Hepatocyte (in vitro differentiated cells): ENCODE measurements at places on chromosomes 7 and 10.

DNA sequence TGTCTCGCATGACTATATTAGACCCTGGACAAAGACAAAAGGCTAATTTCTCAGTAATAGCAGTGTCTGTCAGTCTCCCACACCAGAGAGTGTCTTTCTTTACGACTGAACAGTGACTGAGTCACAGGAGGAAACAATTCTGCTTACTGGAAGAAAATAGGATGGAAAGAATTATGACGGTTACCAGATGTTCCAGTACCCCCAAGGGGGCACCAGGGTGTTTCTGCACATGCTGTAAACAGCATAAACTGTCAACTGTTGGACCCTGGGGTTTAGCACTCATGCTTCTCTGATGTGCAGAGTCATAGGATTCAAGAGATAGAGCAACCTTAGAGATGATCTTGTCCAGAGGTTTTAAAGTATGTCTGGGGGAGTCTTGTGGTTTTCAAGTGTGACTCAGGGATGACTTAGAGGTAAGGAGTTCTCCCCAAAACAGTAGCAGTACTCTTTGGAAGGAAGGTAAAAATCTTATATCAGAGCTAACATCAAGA lies 291.7 kb downstream of the THSD7A start:
- DNase-seq = peak; percentile 35

DNA sequence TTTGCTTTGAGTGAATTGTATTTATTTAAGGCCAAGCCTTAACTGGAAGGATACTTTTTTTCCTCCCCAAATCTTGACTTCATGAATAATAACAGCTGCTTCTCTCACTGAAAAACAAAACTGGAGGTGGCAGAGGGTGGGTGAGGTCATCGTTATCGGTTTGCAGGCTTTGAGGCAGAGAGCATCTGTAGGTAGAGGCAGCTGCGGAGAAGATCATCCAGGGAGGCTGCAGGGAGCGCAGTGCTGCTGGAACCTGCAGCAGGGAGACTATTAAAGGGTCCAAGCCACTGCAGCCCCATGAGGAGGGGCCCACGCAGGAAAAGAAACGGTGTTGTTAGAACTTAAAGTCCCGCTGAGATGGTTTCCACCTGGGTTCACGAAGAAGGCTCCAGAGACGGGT lies 112.1 kb upstream of the SDK1 start:
- no peak for DNase-seq

DNA sequence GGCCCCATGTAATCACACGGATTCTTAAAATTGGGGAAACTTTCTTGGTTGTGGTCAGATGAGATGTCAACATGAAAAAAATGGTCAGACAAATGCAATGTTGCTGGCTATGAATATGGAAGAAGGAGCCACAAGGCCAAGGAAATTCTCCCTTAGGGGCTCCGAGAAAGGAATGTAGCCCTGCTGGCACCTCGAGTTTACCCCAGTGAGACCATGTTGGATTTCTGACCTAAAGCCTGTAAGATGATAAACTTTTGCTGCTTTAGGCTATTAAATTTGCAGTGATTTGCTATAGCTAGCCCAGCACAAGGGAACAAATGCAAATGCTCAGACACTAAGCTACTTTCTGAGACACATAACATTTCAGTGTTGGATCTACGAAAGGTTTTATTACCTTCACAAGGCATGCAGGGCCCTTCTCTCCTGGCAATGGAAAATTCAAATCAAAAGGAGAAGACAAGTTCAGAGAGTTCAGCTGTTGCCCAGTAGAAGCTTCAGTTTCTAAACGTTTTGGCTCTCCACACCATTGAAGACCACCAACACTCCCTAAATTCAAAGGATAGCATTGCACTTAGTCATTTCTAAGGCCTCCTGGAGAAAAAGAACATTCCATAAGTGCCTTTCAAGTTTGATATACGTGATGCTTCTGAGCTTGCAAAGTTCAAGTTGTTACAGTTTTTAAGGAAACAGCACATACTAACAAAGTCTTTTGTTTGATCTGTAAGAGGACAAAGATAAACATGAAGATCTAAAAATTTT lies 23.4 kb downstream of the MCMBP start:
- DNase-seq = no peak

DNA sequence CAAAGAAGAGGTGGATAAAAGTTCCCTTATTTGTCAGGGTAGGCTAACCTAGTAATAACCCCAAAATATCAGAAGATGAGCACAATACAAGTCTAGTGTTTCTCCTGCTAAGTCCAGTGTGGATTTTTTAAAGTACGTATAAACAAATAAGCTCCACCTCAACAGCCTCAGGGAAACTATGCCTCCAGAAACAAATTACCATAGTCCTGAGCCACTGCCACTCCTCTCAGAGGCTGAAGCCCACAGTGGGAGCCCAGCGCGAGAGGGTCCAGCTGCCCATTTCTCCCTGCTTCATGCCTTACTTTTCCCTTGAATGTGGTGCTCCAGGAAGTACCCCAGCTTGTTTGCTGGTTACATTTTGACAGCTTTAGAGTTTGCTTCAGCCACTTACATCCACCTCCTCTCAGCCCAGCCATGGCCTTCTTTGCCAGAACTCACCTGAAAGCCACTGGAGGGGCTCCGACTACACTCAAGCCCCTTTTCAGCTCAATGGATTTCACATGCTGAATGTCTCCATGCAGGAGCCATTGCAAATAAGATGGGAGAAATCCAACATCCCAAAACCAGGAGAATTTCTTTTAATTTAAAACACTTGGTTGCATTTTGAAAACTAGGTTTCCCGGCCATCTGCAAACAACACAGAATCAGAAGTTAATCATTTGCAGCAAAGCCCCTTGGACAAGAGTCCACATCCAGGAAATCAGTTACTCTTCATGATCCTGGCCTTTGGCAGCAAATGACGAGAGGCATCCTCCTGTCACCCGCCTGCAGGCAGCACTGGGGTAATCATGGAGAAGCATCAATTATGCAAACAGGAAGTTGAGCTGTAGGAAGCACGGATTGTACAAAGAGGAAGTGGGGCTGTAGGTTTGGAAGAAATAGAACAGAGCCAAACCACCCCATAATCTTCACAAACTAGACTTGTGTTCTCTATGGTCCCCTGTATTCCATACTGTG lies 138.1 kb downstream of the HERPUD2 start:
- peak; percentile 65 for DNase-seq

GRCh38 chr7:27162561-27163287 lies 2.6 kb downstream of the HOXA9 start:
- DNase-seq = no peak

DNA sequence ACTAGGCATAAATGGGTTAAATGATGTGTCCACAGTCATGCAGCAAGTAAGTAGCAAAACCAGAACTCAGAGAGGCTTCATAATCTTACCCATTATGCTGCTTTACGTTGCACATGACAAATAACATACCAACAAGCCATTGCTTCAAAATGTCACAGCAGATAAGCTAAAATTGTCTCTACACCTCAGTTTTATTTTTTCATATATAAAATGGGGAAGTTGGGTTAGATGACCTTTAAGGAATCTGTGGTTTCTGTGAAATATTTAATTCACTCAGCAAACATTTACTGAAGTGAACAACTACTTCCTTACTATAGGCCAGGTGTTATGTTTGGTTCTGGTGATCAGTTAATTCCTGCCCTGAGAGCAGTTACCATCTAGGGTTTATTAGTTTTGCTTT lies 2.2 kb upstream of the ASCC1 start:
- DNase-seq = no peak
